ENCODE measurements at places on chromosomes 4 and X.

DNA sequence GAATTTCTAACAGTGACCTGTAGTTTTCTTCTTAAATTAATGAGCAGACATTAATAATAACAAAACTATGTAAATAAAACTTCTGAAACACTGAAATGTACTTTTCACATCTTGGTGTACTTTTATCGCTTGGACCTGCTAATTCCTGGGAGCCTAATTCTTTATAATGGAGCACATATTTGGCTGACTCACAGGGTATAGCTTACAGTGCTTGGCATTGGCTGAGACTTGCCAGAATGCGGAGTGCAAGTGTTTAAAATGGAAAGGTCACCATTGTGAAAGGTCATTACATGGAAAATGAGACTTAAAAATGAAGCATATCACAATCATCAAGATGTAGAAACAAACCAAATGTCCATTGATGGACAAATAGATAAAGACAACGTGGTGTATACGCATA lies 137.3 kb upstream of the PDLIM3 start:
- no peak for DNase-seq

DNA sequence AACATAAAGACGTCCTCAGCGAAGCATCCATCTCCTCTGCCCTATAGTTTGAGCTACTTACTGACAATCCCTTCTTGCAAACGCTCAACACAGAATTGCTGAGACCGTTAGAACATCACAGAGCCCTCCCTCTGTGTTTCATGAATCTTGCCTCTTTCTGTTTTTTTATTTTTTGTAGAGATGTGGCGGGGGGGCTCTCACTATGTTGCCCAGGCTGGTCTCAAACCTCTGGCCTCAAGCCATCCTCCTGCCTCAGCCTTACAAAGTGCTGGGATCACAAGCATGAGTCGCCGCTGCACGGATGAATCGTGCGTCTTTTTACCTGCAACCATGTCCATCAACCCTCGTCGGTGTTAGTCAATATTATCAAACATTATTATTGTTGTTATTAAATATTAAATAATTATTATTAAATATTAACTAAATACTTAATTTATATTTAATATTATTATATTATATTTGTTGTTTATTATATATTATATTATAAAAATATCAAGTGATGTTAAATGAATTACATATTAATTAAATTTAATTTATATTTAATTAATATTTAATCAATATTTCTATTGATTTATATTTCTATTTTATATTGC lies 200.7 kb downstream of the CRLF2 start:
- DNase-seq = peak; percentile 20

GRCh38 chrX:55731826-55732225 lies 14.3 kb downstream of the RRAGB start:
- no peak for DNase-seq

GRCh38 chrX:112527903-112528302 lies 151.8 kb downstream of the LHFPL1 start:
- DNase-seq = no peak

GRCh38 chr4:46979283-46979682 lies 14.1 kb downstream of the GABRA4 start:
- DNase-seq = no peak

- no peak for DNase-seq
Observed at GRCh38 chr4:42453612-42454011, 56.3 kb downstream of the SHISA3 start.

- DNase-seq = peak; percentile 67
Observed at GRCh38 chr4:112521123-112522023, 5.4 kb upstream of the NEUROG2 start.

- no peak for DNase-seq
Observed at GRCh38 chrX:151323054-151323453, 74.0 kb upstream of the VMA21 start.

DNA sequence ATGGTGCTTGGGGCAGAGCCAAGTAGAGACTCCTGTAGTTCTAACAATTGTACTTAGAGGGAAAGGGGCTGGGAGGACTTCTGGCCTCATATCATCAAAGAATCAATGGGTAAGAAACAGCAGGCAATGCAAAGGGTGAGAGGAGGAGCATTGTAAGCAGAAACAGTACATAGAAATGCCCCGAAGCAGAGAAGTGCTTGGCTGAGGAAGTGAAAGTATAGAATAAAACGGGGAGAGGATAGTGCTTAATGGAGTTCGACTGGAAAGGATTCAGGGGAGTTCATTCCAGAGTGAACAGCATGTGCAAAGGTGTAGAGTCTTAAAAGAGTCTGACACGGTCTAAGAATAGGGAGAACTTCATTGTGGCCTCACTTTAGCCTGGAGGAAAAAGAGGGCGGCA lies 103.0 kb downstream of the SYNPO2 start:
- DNase-seq = no peak

GRCh38 chrX:76184276-76184675 lies 11.4 kb downstream of the PBDC1 start:
- DNase-seq = no peak

DNA sequence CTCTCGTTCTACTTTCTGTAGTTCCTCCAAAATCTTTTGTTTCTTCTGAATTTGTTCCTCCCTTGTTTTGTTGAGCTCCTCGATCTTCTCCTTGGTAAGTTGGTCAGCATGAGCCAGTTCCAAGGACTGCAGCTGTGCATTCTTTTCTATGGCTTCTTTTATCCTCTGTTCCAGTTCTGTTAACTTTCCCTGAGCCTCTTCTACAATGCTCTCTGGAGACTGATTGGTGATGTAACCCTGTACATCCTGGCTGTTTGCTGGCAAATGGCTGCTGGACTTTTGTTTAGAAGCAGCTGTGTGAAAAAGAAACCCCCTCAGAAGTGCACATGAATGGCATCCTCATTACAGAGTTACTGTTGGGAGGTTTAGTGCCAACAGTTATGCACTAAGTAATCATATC lies 70.5 kb upstream of the COX18 start:
- DNase-seq = peak; percentile 7

GRCh38 chr4:167218022-167218608 lies 16.2 kb downstream of the SPOCK3 start:
- DNase-seq = no peak

- DNase-seq = no peak
Observed at GRCh38 chr4:145775406-145775805, 95.5 kb downstream of the C4orf51 start.

DNA sequence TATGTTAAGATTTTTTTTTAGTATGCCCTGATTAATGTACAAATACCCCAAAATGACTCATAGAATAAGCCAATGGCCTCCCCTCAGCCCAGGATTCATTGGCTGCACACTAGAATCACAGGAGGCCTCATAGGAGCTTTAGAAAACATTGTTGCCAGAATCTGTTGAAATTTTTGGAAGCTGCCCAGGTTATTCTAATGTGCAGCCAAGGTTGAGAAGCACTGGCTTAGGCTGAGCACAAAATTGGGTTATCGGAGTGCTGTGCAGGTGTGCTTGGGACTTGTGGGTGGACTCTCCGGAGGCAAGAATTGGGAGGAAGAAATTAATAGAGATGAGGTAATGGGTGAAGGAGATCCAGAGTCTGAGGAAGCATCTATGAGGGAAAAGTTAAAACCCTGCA lies 41.3 kb upstream of the VCX start:
- DNase-seq = no peak

DNA sequence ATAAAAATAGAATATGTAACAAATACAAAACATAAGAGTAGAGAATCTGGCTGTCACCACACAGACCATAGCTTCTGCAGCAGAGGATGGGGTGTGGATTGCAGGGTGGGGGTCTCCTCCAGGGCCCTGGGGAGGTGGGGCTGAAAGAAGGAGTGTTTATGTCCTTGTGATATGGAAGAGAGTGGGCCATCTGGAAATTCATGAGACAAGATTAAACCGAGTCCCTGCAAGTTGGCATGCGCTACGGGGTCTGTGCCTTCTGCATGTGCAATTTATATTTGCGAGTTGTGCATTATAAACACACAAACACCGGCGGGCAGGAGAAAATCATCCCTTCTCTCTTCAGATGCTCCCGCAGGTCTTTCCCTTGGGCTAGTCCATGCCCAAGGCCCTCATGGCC lies 145.9 kb downstream of the EVC2 start:
- no peak for DNase-seq

GRCh38 chrX:53044995-53045394 lies 3.6 kb upstream of the GPR173 start:
- DNase-seq = no peak
